ENCODE measurements at places on chromosomes 1 and 21.

DNA sequence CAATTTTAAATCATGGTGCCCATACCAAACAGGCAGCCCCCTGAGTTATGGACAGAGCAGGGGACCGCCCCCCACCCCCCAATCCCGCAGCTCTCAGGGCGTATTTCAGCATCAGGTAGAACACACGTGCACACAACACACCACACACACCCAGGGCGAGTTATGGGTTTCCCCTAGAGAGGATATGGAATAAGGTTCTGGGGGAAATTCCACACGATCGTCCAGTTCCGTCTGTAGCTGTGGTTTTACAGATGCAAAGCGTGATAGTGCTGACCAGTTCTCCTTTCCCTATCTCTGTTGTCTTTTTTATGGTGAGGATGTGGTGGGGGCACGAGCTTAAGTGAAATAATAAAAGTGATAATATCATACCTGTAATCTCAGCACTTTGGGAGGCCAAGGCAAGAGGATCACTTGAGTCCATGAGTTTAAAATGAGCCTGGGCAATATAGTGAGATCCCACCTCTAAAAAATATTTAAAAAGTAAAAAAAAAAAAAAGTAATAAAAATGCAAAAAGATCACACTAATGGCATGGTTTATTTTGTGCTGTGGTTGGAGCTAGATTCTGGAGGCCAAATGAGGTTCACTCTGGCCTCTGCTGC is 25.1 kb downstream of the C2CD2 start:
- H3K27ac ChIP-seq, result no peak overlapping the region
- H3K27me3 ChIP-seq, result no peaks in the 10 kb centered on the region
- DNase-seq, result no peak
- H3K4me3 ChIP-seq, result no peak overlapping the region

DNA sequence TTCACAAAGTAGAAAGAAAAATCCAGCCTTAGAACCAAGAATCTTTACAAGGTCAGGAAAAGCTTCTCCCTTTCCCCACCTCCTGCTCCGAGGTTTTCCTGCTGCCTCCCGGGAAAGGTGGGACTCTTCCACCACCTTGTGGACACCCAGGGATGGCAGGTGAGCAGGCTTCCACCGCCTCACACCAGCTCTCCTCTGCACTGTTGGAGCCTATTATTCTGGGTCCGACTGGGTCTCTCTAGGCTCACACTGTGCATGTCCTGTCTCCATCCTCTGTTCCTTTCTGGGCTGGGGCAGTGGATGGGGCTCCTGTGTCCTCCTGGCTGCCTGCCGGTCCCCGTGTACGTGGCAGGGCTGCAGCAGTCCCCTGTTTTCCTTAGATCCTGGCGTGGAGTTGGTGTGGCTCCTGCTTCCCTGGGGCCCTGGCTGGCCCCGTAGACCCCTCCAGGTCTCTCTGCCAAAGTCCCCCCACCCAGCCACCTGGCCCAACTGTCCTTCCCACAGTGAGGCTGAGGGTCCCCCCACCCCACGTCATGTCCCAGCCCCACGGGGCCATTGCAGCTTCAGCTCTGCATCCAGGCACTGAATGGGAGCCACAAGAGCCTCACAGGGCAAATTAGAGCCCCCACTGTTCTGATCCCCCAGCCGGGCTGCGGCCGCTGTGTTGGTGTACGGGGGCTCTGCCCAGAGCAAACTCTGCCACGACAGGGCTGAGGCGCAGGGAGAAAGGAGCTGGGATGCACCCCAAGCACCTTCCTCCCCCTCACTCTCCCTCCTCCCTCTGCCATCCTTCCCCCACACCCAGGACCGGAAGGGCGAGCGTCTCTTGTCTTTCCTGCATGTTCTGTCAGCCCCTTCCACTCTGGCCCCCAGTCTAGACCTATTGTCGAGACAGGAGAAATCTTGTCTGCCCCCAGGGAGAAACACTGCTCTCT is 3.3 kb upstream of the SLC45A1 start:
- peak; percentile 85 for DNase-seq
- no peak overlapping the region for H3K27ac ChIP-seq
- H3K4me1 ChIP-seq, result peaks cover 5% of the 10 kb centered on the region
- no peak overlapping the region for H3K4me3 ChIP-seq
- H3K36me3 ChIP-seq, result no peaks in the 10 kb centered on the region

DNA sequence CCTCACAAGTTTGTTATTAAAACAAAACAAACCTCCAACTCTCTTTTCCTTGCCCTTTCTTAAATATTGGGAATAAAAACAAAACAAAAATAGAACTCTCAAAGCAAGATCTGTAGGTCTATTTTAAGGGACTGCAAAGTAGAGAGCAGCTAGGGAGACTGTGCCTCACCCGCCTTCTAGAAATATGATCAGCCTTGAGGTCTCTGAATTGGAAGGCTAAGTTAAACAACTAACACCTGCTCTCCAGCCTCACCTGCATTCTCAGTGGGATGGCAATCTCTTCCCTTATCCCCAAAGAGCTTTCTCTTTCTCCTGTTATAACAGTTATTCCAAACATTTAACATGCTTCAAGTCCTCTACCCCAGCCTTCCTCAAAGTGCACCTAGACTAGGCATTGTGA is 75.5 kb upstream of the TNR start:
- no peaks in the 10 kb centered on the region for H3K27me3 ChIP-seq
- H3K4me1 ChIP-seq, result no peaks in the 10 kb centered on the region
- no peak for DNase-seq
- H3K27ac ChIP-seq, result no peak overlapping the region
- no peaks in the 10 kb centered on the region for H3K36me3 ChIP-seq

- H3K4me3 ChIP-seq, result no peak overlapping the region
- no peaks in the 10 kb centered on the region for H3K27me3 ChIP-seq
- H3K27ac ChIP-seq, result peak overlapping the region; percentile 42
- no peaks in the 10 kb centered on the region for H3K4me1 ChIP-seq
- no peaks in the 10 kb centered on the region for H3K36me3 ChIP-seq
- no peak for DNase-seq
These were observed 53.3 kb downstream of the ARHGEF11 start for GRCh38 chr1:156992215-156992614.

Data from colonic mucosa (tissue), 4 donors.